ENCODE measurements at places on chromosomes 1 and 21.

DNA sequence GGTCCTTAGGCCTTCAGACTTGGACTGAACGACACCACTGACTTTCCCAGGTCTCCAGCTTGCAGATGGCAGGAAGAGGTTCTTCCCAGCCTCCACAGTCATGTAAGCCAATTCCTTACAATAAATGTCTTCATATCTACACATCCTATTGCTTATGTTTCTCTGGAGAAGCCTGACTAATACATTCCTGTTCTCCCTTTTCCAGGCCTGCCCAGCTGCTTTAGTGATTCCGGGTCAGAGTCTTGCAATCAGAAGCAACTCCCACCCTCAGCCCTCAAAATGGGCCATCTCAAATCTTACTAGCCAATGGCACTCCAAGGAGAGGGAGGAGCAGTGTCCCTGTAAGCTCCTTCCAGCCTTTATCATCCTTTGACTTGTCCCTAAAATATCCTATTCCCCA lies 16.4 kb upstream of the CPT2 start:
- no peak for DNase-seq

- DNase-seq = no peak
These were observed 29.3 kb downstream of the KIRREL1 start for GRCh38 chr1:158022554-158023312.

DNA sequence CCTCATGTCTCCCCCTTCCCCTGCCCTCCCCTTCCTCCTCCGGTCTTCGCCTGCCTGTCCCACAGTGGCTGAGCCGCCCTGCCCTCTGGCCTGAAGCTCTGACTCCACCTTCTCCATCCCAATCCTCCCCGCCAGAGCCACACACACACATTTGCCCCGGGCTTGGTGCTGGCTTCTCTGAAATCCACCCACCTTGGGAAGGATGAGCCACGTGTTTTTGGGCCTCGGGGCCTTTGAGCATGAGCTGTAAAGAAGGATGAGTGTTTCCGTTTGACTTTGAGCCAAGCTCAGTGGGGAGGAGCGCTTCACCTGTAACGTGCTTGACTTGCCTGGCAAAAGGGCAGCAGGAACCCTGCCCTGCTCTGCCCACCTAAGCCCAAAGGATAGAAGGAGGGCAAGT lies 295.1 kb downstream of the SIPA1L2 start:
- no peak for DNase-seq

DNA sequence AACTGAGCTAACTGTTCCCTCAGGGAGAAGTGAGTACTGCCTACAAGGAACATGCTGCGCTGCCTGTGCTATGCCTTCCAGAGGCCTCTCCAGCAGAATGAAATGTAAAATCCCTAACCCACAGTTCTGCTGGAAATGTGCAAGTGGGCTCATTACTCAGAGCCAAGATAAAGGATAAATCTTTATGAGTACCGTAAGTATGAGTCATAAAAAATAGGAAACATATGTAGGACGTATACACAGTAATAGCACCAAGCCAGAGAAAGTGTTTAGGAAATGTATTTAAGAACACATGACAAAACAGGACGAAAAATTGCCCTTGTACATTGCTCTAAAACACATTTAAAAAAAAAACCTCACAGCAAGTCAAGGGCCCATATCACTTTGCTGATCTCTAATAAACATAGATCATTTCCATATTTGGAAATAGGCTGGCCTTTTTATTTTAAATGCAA lies 104.6 kb downstream of the TGFBR3 start:
- DNase-seq = no peak

DNA sequence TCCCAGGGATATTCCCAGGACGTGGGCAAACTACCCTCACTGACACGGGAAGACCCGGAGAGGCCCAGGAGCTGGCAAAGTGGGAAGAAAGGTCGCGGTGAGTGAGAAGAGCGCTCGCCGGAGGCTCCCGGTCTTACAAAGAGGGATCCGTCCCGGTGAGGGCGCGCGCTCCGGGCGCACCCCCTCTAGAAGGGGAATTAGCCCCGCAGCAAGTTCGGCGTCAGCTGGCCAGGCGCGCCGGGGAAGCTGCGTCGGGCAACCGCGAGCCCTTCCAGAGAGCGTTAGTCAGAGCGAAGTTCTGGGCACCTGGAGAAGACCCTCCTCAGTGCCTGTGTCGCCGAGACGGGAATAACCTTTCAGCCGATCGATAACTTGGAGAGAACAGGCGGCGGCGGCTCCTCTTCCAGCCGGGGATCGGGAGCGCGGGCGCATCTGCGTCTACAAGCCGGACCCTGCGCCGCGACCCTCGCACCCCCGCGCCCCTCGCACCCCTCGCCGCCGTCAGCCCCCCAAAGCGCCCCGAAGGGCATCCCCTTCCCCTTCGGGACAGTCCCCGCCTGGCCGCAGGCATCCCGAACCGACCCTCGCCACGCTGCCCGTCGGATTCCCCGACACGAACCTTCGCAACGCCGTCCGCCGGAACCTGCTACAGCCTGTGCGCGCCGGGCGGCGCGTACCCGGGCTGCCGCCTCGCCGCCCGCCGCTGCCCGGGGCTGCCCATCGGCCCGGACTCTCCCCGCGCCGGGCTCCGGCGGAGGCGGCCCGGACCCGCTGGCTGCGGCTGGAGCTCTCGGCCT lies 485 bp downstream of the SIPA1L2 start:
- DNase-seq = no peak

- DNase-seq = no peak
These were observed 5.9 kb upstream of the MTFR1L start for GRCh38 chr1:25813734-25814471.

DNA sequence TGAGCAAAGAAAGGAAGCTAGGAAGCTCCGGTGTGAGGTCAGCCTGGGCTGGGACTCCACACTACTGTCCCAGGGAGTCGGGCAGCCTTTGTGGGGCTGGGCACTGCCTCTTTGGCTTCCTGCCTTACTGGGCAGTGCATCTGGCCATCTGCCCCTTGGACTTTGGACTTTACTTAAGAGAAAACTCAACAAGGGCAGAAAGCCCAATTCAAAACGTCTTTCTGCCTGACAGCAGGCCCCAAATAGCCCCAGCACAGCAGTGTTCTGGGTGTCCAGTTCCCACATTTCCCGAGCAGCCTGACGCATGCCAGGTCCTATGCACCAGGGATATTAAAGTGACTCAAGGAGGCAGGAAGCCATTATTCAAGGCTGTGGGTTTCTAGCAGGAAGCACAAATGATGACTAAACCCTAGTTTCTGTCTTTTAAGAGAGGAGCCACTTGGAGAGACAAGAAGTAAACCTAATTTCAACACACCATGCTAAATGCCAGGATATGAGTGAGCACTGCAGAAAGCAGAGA lies 37.9 kb upstream of the EDEM3 start:
- DNase-seq = no peak

- no peak for DNase-seq
These were observed 28.6 kb upstream of the C1orf185 start for GRCh38 chr1:51073456-51073855.

GRCh38 chr1:217032715-217033367 lies 309.6 kb upstream of the ESRRG start:
- no peak for DNase-seq

DNA sequence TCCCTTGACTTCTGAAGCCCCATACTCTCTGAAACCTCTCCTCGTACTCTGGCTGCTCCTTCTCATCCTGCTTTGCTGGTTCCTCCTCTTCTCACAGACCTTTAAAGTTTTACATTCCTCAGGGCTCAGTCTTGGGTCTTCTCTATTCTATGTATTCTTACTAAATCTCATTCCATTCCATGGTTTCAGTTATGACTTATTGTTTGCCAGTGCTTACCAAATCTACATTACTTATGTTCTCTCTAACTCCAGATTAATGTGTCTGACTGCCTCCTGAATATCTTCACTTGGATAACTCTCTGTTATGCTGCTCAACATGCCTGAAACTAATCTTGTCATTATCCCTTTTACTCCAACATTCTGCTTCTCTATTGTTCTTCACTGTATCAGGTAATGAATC lies 5.4 kb upstream of the SLC35D1 start:
- no peak for DNase-seq

GRCh38 chr1:54296666-54297065 lies 96.7 kb downstream of the MRPL37 start:
- DNase-seq = no peak

- no peak for DNase-seq
These were observed 81.1 kb downstream of the KIAA0319L start for GRCh38 chr1:35475856-35476674.

DNA sequence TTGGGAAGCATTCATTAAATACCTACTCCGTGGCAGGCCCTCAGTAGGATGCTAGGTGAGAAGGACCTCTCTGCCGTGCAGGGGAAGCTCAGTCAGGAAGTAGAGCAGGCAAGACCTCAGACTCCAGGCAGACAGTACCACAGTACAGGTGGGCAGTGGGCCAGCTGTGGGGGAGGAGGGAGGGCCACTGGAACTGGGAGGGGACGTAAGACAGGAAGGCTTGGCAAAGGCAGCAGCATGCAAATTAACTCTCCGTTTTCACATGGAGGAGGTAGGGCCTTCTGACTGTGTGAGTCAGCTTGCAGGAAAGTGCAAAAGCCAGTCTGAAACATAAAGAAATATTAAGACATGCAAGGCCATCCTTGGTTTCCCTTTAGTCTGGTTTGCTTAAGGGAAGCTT lies 157.7 kb downstream of the TRIM33 start:
- no peak for DNase-seq

DNA sequence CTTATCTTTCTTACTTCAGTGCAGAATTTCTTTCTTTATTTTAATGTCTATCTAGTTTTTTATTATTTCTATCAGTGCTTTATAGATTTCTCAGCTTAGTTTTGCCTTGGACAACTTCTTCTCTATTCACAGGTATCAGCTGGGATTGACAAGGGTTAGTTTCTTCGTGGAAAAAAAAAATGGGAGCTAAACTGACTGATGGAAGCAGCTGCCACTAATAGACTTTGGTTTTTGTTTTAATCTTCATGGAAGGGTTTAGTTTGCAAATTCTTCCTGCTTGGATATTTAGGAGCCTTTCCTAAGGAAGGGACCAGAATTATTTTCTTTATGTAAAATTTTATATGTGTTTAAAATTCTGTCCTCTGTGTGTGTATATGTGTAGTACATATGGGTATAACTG lies 306.1 kb upstream of the FMN2 start:
- no peak for DNase-seq

- DNase-seq = no peak
These were observed 28.0 kb upstream of the H3-3A start for GRCh38 chr1:226034482-226034881.

GRCh38 chr1:231497629-231498152 lies 30.8 kb upstream of the TSNAX start:
- DNase-seq = no peak

- no peak for DNase-seq
These were observed 13.3 kb downstream of the RBBP5 start for GRCh38 chr1:205108464-205108863.

GRCh38 chr1:219805191-219805590 lies 123.2 kb downstream of the SLC30A10 start:
- no peak for DNase-seq

GRCh38 chr1:178639326-178639725 lies 85.7 kb upstream of the RALGPS2 start:
- no peak for DNase-seq

All from stimulated activated naive B cell treated with anti-CD40 and anti-IgM and Interleukin-4, amounts not matched to agents 10 μg/mL and 1 μg/mL and 100 μg/mL, for 72 hours (primary cell).